HL-60 (cell line): ENCODE measurements at places on chromosomes 1 and 21.
A peak's percentile ranks its signal among the peaks of the same experiment; 100 is the strongest.

DNA sequence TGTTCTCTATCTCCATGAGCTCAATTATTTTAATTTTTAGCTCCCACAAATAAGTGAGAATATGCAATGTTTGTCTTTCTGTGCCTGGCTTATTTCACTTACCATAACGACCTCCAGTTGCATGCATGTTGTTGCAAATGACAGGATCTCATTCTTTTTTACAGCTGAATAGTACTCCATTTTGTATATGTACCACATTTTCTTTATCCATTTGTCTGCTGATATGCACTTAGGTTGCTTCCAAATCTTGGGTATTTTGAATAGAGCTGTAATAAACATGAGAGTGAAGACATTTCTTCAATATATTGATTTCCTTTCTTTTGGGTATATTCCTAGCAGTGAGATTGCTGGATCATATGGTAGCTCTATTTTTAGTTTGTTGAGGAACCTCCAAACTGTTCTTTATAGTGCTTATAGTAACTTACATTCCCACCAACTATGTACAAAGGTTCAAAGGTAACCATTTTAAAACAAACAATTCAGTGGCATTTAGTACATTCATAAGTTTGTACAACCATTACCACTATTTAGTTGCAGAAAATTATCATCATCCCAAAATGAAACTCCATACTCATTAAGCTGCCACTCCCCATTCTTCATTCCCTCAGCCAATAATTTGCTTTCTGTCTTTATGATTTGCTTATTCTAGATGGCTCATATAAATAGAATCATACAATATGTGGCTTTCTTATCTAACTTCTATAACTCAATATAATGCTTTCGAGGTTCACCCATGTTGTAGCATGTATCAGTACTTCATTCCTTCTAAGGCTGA is 255.9 kb upstream of the NFIA start:
- no peak for DNase-seq

- DNase-seq: no peak
These were observed 69.1 kb upstream of the TINAGL1 start for GRCh38 chr1:31507221-31507620.

GRCh38 chr1:160228431-160228830 is 23.2 kb downstream of the PEA15 start:
- no peak for DNase-seq

DNA sequence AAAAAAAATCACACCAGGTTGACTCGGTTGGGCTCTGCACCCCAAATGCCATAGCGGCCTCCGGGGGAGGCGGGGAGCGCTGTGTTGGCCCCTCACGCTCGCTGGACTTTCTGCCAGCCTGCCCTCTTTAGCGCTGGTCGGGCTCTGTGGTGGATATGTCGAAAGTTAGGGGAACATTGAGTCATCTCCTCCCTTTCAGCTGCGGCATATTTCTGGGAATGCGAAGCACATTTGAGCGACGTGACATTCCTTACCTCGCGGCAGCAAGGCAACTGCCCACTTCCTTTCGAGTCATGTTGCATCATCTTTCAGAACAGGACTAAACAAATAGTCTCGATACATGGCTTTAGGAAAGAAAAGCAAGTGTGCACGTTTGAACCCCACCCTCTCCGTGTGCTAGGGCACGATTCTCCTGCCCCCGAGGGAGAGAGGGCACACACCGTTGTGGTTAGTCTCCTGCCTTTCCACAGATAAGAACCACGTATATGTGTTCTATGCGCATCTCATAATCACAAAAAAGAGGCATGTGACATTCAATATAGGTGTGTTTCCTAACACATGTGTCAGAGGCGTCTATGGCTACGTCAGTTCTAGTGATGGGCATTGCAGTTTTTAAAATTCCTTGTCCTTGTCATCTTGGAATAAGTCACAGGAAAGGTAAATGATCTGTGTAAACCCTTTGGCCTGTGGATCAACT is 105.9 kb upstream of the SLC45A1 start:
- DNase-seq: peak; percentile 95

DNA sequence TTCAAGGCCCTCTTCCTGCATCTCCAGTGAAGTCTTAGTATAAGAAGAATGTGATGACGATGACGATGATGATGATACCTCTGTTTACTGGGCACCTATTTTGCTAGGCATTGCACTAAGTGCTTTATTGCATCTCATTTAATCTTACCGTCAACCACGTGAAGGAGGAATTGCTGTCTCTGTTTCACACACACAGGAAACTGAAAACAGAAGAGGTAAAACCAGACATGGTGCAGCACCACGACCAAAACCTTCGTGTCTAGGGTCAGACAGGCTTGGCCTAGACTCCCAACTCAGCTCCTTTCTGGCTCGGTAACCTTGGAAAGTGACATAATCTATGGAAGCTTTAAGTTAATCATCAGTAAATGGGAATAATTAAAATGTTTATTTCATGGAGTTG is 20.7 kb upstream of the KCNA2 start:
- no peak for DNase-seq

DNA sequence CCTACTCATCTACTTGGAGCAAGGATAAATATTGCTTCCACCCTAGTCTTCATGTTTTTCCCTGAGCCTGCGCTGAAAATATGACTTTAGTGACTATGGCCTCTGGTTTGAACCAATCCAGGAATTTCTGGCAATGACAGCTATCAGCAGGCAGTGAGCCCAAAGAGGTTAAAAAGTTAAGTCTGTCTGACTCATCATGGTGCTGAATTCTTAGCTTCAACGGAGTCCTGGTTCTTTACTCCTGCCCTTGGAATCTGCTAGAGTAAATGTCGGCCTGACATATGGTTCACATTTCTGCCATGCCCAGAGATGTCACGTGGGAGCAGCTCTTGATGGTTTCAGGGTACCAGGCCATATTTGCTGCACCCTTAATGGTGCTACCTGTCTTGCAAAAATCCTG is 351.6 kb upstream of the PLXNA2 start:
- DNase-seq: no peak

- DNase-seq: no peak
These were observed 339.7 kb downstream of the USP25 start for GRCh38 chr21:16069178-16070112.

- DNase-seq: no peak
These were observed 3.2 kb downstream of the BARHL2 start for GRCh38 chr1:90713741-90714509.
